ENCODE measurements at places on chromosomes 16 and 17. TPM values are rescaled to one million over a fixed set of nuclear protein-coding genes. Genes with fewer than 3 reads are reported as not detected.

GRCh38 chr17:80759377-80759673 is 214.7 kb downstream of the RPTOR start:
- H3K27me3 ChIP-seq: no peaks in the 10 kb centered on the region
- no peak for DNase-seq
- peaks cover 23% of the 10 kb centered on the region for H3K4me1 ChIP-seq
- peaks cover 4% of the 10 kb centered on the region for H3K36me3 ChIP-seq
- peak overlapping the region; percentile 44 for H3K27ac ChIP-seq

GRCh38 chr16:27699540-27699939 is 149.6 kb downstream of the KATNIP start:
- H3K36me3 ChIP-seq: no peaks in the 10 kb centered on the region
- H3K4me3 ChIP-seq: no peak overlapping the region
- no peaks in the 10 kb centered on the region for H3K27me3 ChIP-seq
- DNase-seq: no peak
- H3K4me1 ChIP-seq: no peaks in the 10 kb centered on the region

DNA sequence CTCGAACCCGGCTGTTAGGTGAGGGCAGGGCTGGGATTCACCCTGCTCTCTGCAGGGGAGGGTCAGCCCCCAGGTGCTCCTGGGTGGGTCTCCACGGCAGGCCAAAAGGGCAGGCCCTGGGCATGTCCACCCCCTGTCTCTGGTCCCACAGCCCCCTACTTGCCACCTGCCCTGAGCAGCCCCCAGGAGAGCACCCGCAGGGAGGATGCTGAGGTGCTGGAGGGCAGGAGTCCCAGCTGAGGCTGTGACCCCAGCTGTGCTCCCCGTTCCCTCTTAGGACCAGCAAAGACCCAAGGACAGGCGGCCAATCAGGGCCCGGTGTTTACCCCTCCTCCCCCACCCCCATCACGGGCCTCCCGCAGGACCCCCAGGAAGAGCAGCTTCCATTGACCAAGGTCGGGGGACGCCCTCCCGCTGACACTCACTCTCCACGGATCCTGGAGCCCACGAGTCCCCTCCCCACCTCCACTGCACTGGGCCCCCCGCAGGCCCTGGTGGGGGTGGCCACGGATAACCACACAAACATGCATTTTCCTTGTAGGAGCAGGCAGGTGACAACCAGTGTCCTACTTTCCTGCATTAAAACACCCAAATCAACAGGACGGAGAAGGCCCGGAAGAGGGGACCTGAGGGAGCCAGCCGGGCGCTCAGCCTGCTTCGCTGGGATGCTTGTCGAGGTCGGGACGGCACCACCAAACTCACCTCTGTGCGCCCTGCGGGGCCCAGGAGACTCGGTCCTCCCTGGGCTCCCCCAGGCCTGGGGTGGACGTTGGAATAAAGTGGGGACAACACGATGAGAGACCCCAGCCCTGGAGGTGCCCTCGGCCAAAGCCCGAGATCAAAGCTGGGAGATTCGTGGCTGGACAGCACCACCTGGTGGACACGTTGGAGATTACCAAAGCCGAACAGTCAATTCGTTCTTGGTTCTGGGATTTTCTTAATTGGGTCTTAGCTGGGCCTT is 22.5 kb upstream of the ENPP7 start:
- H3K4me1 ChIP-seq: no peaks in the 10 kb centered on the region
- no peak for DNase-seq
- H3K4me3 ChIP-seq: no peak overlapping the region
- no peaks in the 10 kb centered on the region for H3K27me3 ChIP-seq
- H3K27ac ChIP-seq: no peak overlapping the region

DNA sequence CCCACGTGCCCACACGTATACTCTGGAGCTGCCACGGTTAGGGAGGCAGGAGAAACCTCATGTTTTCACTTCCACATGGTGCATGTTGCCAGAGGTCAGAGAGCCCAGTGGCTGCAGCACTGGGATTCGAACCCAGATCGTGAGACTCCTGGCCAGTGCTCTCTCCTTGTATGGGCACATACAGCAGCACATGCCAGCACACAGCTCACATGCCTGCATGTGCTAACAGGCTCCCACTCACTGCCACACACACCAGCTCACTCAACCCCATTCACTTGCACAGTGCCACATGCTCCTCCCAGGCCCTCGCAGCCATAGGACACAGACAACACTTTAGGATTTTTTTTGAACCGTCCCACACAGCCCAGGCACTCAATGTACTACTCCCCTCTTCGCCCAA is 49.5 kb upstream of the MRPS23 start:
- no peak overlapping the region for H3K4me3 ChIP-seq
- no peaks in the 10 kb centered on the region for H3K36me3 ChIP-seq
- no peak overlapping the region for H3K27ac ChIP-seq
- H3K4me1 ChIP-seq: peaks cover 12% of the 10 kb centered on the region
- H3K27me3 ChIP-seq: no peaks in the 10 kb centered on the region

DNA sequence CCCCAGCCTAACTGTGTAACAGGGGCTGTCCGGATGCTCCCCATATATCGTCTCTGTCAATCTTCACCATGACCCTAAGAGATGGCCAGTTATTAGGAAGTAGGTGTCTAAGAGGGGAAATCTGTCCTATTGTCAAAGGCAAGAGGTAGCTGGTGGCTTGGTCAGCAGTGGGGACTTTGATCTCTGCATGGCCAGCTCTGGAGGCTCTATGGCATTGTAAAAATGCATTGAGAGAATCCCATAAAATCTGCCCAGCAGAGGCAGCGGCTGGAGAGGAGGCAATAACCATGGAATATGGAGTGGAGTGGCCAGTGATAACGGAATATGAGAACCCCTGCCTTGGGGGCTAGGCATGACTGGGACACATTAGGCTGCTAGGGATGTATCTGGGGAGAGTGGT is 88.8 kb downstream of the MRM1 start:
- no peak for DNase-seq
- peaks cover 20% of the 10 kb centered on the region for H3K27me3 ChIP-seq
- H3K4me1 ChIP-seq: no peaks in the 10 kb centered on the region

- peak overlapping the region; percentile 89 for H3K27ac ChIP-seq
- H3K4me3 ChIP-seq: peak overlapping the region; percentile 97
- H3K36me3 ChIP-seq: peaks cover 6% of the 10 kb centered on the region
- H3K27me3 ChIP-seq: no peaks in the 10 kb centered on the region
- no peak for DNase-seq
These were observed 1.8 kb downstream of the SLC12A4 start for GRCh38 chr16:67966549-67967182.

Gene CACNG3
- not detected for total RNA-seq

GRCh38 chr17:77315551-77316190 is 174.9 kb downstream of the SEC14L1 start:
- H3K4me3 ChIP-seq: no peak overlapping the region
- no peaks in the 10 kb centered on the region for H3K27me3 ChIP-seq
- peak; percentile 62 for DNase-seq
- H3K36me3 ChIP-seq: no peaks in the 10 kb centered on the region
- no peak overlapping the region for H3K27ac ChIP-seq

DNA sequence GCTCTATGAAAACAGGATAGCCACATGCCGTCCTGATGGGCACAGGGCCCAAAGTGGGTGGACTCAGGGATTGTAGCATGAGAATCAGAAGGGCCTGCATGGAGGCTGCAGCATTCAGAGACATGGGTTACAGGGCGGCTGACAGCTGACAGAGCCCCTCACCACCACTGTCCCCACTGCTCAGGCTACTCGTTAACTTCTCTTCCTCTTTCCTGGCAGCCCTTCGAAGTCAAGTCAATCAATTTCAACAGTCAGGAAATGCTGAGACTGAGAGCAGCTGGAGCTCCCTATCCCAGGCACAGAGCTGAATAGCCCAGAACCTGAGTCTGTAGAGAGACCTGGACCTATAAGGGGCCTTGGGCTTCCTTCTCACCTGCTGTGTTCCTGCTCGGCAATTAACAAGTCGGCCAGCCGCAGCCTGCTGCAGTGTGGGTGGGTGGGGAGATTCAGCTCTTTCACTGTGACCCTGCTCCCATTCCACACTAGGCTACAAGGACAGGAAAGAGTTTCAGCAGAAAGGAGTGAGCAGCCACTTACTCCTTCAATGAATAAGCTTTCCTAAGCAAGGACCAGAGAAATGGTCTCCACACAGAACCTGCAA is 76.9 kb downstream of the TEX14 start:
- H3K4me3 ChIP-seq: no peak overlapping the region
- H3K27ac ChIP-seq: no peak overlapping the region
- no peaks in the 10 kb centered on the region for H3K27me3 ChIP-seq
- DNase-seq: no peak
- no peaks in the 10 kb centered on the region for H3K36me3 ChIP-seq

Measured in natural killer cell treated with Interleukin-12 subunit alpha and Interleukin-12 subunit beta and Interleukin-15 and Interleukin-18, amount 100 ng/mL, for 72 hours (primary cell).